Stimulated activated CD8-positive, alpha-beta memory T cell treated with anti-CD3 and anti-CD28 coated beads, Interleukin-12 subunit alpha, Interleukin-12 subunit beta, amount 100 ng/mL, for 4 hours (primary cell): ENCODE measurements at places on chromosomes 13 and 19.
A peak's percentile ranks its signal among the peaks of the same experiment; 100 is the strongest.

DNA sequence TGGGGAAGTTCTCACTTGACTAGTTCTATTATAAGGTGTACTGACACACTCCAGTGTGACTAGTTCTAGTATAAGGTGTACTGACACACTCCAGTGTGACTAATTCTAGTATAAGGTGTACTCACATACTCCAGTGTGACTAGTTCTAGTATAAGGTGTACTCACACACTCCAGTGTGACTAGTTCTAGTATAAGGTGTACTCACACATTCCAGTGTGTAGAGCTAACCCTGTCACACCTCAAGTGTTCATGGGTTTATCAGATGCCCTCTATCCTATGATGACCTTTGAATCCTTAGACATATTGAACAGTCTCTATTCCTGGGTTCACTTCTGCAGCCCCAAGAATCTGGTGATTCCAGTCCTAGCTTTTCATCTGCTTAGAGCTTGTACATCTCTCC lies 54.6 kb upstream of the MYO16 start:
- no peak for DNase-seq

DNA sequence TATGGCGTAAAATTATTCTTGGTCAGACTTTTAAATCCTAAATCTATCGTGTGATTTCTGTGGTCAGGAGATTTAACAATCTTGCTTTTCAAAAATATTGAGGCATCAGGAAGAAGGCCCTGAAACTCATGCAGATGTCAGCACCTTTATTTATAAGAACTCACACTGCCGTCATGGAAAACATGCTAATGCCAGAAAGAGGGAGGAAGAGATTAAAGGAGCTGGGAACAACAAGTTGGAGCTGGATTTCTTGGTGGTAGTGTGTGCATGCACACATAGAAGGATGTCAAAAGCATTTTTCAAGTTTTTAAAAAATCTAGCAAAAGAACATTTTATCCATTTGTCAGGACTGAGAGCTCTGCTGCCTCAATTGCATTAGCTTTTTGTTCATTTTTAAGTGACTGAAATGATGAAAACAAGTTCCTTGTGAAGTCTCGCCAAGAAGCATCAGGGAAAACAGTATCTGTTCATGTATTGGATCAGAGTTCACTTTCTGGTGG lies 342.5 kb downstream of the SPRY2 start:
- DNase-seq = no peak

GRCh38 chr13:73190477-73190876 lies 131.7 kb downstream of the KLF5 start:
- no peak for DNase-seq

GRCh38 chr19:10193790-10194499 lies 808 bp downstream of the DNMT1 start:
- DNase-seq = peak; percentile 10
